ENCODE measurements at places on chromosomes 16 and 17.

DNA sequence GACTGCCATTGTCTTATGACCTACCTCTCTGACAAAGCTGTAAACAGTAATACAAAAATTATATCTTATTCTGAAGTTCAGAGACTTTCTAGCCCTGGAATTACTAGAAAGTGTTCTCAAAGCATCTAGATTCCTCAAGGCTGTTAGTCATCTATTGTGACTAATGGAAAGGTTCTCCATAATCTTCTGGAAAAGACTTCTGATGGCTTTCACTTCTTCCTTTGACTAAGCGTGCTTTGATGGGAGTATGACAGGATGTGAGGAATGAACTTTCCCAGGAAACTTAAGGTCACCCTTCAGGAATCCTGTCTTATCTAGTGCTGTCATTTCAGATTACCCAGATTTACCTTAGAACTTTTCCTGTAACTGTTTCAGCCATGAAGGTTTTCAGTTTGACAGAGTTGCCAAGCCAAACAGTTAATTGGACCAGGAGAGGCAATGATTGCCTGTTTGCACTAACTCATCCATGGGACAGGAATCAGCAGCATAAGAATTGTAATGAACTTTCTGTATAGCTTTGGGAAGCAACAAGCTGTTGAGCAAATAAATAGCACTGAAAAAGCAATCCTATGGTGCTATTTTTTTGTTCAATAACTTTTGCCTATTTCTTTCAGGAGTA, 43.5 kb downstream of the AP2B1 start:
- DNase-seq: no peak

- DNase-seq: no peak
Observed at GRCh38 chr17:41835800-41836549, at the start of gene NT5C3B. Gene NT5C3B (minus strand): TSS chr17:41836232. CDS start chr17:41836193, 39 bp downstream.

DNA sequence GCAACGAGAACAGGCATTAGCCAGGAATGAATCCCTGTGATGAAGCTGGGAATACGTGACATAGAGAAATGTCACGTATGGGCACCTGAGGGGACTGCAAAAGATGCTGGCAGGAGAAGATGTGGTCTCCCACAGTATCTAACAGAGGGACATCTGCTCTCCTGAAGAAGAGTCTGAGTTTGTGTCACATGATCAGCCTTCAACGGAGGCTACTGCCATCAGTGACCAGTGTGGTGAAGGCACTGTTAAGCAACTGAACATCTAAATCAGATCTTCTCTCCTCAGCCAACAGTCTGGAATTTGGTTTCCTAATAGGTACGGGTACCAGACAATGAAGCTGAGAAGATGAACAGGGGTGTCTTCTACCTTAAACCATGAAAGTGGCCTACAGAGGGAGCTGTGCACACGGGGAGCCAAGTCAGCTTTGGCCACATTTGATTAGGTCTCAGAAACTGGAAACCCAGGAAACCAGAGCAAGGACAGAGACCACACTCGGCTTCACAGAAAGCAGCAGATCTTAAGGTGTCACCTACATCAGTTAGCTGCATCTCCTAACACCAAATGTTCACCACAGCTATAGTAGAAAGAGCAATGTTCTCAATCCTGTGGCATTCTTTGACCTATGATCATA, 41.8 kb downstream of the BRD7 start:
- no peak for DNase-seq

DNA sequence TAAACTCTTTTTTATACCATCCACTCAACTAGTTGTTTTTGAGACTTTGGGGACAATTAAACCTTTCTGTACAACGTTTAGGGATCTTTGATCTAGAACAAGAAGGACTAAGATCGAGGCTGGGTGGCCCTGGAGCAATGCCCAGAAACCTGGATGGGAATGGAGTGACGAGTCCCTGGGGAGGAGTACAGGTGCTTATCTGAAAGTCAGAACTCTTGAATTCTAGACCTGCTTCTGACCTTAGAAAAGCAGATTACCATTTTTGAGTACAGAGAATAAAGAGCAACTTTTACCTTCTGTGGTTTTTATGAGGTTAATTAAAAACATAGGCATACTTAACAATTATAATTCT, 17.8 kb downstream of the UBE2Z start:
- no peak for DNase-seq

DNA sequence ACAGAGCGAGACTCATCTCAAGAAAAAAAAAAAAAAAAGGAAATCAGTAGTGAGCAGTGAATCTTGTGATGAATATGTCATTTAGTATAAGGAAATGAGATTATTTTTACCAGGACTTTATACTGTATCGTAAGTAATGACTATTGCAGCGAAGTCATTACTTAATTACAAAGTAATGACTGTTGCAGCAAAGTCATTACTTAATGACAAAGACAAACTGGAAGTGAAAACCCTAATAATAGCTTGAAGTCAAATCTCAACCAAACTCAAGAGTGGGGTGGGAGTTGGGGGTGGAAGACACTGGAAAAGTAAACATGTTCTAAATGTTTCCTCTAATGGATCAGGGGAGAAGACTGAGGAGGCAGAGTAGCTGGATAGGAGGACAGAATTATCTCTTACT, 76.5 kb downstream of the ARHGAP44 start:
- DNase-seq: no peak

GRCh38 chr16:88351491-88352101, 31.2 kb upstream of the ZNF469 start:
- no peak for DNase-seq

DNA sequence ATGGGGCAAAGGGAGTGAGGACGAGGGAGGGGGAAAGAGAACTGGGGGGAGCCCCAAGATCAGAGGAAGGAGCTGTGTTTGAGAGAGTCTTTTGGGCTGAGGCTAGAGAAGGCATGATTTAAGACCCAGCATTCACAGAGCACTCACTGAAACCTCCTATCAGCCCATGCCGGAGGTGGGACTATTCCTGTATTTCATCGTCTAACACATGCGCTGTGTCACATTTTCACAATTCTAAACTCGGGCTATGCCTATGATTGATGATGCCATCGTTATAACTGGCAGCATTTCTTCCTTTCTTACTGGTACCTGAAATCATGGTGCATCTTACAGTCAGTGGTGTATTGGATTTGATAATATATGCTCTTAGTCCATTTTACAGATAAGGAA, 3.5 kb downstream of the FAM171A2 start:
- DNase-seq: no peak

DNA sequence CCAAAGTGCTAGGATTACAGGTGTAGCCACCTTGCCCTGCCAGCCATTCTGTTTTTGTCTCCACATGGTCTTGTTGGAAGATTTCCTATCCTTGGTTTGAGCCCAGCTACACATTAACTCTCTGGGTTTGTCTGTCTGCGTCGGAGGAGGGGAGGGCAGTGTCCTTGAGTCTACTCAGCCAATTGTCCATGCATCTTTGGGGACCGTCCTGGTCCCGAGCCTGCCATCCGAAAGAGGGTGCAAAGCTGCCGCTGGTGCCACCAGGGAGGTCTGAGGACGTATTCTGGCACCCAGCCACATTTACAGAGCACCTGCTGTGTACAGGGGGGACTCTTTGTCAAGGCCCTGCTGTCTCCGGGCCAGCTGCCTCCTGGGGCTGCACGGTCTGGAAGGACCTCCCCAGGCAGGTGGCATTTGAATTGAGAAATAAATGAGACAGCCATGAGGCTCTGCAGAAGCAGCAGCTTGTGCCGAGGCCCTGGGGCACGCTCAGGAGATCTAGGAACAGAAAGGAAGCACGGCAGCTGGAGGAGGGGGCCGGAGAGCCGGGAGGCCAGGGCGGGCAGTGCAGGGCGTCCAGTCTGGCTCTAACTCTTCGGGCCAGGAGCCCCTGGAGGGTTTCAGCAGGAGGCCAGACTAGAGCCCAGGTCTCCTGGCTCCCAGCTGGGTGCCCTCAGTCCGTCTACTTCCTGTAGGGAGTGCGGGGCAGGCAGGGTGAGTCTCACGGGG, 1.5 kb downstream of the CYBA start:
- no peak for DNase-seq

DNA sequence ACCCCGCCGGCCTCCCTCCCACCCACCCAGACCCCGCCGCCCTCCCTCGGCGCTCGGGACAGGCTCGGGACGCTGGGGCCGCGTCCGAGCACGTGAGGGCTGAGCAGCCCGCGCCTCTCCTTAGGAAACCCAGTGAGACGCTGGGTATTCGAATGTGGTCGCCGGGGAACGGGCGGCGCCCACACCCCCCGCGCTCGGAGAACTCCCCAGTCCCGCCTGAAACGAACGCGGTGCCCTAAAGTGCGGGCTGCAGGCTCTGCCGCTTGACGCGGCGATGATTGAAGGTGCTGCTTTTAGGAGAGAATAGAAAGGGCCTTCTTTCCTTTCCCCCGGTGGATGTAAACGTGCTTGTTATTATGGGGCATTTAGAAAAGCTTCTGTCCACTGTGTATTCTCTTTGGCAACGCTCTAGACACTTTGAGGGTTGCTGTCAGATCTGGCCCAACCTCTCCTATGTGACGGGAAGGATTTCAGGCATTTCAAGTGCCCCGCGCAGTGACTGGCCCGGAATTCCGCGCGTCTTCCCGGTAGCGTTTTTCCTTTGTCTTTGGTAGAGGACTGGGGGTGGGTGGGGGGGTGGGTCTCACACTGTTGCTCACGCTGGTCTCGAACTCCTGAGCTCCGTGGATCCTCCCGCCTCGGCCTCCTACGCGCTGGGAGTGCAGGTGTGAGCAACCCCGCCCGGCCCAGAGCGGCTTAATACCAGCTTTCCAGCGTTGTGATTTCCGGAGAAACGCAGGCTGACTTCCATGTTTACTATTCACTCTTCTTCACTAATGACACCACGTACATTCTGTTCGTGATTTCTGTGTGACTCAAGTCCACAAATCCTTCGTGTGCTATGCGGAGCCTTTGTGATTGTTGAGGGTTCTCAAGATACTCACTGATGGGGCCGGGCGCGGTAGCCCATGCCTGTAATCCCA, 21.8 kb upstream of the FOXK2 start:
- no peak for DNase-seq

DNA sequence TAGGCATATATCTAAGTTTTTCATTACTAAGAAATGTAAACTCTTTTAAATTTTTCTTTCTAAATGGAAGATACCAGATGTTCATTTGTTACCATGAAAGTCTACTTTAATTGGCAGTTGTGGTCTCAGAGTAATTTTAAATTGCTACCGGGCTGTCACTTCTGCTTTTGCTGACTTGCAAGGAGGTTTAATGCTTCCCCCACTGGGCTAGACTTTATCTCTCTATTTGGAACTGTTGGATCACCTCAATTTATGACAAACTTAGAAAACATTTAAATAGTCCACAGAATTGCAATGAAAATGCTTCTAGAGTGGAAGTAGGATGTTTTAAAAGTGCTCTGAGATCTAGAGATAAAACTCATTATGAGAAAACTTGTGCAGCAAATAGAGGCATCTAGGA, 479.8 kb upstream of the GOT2 start:
- no peak for DNase-seq

- DNase-seq: no peak
Observed at GRCh38 chr17:28506763-28507487, 777 bp downstream of the FOXN1 start.

DNA sequence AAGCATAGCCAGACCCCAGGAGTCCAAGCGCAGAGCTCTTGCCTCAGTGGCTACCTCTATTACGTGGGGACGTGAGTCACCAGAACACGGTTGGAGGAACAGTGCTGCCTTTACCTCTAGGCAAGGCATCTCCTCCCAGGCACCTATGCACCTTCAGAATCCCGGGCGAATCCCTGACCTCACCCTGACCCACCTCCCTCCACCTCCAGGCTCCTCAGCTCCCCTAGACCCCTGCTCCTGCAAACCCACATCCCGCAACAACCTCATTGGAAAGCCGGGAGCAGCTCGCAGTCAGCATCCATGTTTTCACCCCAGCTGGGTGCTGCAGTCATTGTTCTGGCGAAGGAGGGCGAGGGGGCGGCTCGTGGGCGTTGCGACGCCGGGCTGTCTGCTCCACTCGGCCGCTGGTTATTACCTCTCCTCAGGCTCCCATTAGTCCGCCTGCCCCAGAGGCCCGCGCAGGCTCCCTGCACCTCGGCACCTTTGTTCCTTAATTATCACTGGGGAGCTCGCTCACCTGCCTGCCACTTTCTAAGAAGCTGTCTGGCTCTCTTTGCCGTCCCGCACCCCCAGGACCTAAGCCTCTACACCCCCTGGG, 24.6 kb upstream of the DLX4 start:
- no peak for DNase-seq

- no peak for DNase-seq
Observed at GRCh38 chr16:57614536-57614935, 13.9 kb upstream of the ADGRG1 start.

GRCh38 chr16:1929105-1929504, 10.9 kb upstream of the HS3ST6 start:
- no peak for DNase-seq

GRCh38 chr16:26651464-26651863, 415.3 kb upstream of the C16orf82 start:
- no peak for DNase-seq

GRCh38 chr16:48158296-48158695, 2.5 kb upstream of the ABCC12 start:
- no peak for DNase-seq

- DNase-seq: no peak
Observed at GRCh38 chr17:50213026-50214022, 11.9 kb upstream of the COL1A1 start.

DNA sequence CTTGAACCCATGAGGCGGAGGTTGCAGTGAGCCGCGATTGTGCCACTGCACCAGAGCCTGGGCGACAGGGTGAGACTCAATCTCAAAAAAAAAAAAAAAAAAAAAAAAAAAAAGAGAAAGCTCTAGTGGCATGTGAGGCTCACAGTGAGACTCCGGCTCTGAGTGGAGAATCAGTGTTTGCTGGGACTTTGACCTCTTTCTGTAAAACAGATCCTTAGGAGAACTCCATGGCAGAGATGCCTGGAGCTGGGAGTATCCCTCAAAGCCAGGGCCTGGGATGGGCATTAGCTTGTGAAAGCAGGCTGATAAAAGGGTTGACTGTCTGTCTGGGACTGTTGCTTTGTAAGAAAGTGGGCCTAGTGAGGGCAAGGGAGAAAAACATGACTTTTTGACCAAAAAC, 46.4 kb downstream of the ZNF207 start:
- no peak for DNase-seq

GRCh38 chr17:51056813-51057510, 63.7 kb downstream of the SPAG9 start:
- DNase-seq: no peak

DNA sequence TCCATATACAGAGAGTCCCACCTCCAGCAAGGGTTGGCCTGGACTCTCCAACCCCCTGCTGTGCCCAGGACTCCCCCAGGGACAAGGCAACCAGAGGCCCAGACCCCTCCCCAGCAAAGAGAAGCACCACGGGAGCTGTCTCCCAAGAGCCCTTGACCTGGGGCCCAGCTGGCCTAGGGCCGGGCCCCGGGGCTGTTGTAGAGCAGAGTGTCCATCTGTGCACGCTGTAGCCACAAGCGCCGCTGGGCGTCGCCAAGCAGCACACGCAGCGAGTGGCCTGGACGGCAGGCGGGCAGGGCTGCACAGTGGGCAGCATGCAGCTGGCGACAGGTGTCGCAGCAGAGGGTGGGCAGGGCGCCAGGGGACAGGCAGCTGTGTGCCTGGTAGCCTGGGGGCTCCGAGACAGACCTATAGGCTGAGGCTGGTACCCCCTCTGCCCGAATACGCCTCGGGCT, 4.3 kb downstream of the SPATA2L start:
- no peak for DNase-seq

- DNase-seq: no peak
Observed at GRCh38 chr16:81599034-81599744, 154.6 kb downstream of the CMIP start.

- DNase-seq: no peak
Observed at GRCh38 chr17:81457401-81457800, 55.2 kb downstream of the ACTG1 start.

Measured in NCI-H187 (cell line).